ENCODE measurements at places on chromosomes 2 and 18.

GRCh38 chr2:33421820-33422219, 54.6 kb upstream of the RASGRP3 start:
- DNase-seq = no peak

DNA sequence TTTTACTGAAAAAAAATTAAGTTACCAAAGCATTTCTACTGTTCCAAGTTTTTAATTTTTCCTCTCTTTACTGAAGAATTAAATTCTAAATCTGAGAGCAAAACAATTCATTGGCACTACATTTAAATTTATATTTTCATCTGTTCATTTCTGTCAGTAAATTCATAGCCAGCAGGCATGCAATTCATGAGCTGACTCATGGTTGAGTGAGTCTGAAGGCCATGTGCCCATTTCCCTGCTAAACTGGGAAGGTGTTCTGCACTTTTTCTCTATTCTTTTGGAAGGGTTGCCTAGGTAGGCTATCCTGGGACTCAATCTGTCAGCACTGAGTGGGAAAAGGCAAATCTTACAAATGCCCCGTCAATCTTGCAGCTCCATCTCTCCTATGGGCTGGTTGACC, 88.7 kb downstream of the KLHL14 start:
- peak; percentile 39 for DNase-seq

DNA sequence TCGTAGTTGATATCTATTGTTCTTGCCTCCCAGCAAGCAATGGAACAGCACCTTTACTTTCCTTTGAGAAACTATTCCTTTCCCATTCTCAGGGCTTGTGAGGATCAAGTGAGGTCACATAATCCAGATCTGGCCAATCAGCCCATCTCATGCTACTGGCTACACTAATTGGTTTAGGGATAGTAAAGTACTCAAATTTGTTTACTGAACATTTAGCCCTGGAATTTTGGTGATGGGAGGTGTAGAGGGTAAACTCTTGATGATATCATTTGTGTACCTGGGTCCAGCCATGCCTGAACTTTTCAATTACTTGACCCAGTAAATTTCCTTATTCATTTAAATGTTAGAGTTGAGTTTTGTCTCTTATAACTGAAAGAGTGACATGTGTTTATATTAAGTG, 195.8 kb upstream of the TNP1 start:
- no peak for DNase-seq

DNA sequence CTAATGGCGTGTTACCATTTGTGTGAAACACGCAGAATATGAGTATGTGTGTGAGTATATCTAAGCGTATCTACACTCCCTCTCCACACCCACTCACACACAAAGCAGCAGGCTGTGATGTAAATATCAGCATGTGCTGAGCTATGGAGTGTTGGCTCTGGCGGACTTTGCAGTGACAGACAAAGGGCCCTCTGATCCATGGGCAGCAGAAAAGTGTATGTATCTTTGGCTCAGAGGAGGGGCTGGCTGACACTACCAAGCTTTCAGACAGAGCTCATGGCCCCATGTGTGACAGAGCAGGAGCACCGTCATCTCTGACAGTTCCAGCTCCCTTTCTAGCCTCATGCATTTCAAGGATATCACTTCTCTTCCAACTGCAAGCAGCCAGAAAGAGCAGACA, 57.2 kb upstream of the ASB18 start:
- DNase-seq = no peak
